ENCODE measurements at places on chromosomes 2 and 18.
A peak's percentile ranks its signal among the peaks of the same experiment; 100 is the strongest.

GRCh38 chr2:102801858-102802699 lies 40.2 kb downstream of the TMEM182 start:
- DNase-seq, result no peak

DNA sequence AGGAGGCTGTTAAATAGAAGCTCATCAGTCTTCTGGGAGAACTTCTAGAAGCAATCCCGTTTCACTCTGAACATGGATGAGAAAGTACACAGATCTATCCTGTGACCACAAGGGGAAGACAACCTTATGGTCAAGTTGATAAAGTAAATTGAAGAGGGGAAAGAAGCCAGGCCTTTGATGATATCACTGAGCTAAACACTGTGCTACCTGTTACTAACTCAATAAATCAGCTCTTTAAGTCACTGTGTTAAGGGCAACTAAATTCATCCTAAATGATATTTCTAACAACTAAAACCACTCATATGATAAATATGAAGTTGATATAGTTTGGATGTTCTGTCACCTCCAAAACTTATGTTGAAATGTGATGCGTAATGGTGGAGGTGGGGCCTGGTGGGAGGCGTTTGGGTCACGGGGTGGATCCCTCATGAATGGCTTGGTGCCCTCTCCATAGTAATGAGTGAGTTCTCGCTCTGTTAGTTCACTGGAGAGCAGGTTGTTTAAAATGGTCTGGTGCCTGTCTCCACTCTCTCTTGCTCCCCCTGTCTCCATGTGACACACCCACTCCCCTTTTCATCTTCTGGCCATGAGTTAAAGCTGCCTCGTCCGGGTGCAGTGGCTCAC lies 23.6 kb downstream of the OLA1 start:
- no peak for DNase-seq

DNA sequence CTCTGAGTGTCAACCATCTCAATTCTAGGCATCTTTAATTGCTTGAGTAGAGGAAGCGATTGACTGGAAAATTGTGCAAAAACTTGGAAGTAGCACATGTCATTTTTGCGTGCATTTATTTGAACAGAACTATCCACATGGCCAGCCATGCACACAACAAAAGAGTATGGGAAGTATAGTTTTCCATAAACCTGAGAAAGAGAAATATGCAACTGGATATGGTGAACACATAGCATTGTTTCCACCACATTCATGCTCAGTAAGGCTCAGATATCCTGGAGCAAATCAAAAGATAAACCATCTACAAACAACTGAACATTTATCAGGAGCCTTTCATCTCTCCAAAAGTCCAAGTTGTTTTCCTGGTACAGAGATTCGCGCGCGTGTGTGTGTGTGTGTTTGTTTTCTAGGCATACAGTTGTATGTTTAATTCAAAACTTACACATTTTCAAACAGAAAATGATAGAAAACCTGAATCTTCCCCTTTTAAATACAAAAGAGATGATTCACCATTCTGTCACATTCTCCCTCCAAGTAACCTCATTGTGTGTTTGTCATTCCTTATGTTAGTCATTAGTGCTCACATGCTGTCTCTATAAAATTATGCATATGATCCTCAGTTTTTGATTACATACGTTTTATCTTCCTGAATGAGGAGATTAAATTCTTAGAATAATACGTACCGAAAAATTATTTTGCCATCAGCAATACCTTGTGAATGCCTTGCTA lies 780.4 kb upstream of the NRXN1 start:
- no peak for DNase-seq

DNA sequence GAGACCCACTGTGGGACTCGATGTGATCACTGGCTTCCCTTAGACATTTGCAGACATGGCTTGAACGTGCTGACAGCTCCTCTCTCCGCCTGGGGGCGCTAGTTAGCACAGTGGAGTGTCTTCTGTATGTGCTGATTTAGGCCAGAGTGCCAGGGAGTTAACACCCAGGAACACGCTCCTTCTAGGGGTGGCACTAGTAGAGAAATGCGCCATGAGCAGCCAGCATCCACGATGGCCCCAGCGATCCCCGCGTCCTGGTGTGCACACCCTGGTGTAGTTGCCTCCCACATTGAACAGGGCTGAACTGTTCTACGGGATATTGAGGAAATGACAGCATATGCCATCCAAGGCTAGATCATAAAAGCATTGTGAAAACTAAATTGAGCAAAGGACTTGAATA lies 11.4 kb upstream of the NMUR1 start:
- DNase-seq, result no peak

DNA sequence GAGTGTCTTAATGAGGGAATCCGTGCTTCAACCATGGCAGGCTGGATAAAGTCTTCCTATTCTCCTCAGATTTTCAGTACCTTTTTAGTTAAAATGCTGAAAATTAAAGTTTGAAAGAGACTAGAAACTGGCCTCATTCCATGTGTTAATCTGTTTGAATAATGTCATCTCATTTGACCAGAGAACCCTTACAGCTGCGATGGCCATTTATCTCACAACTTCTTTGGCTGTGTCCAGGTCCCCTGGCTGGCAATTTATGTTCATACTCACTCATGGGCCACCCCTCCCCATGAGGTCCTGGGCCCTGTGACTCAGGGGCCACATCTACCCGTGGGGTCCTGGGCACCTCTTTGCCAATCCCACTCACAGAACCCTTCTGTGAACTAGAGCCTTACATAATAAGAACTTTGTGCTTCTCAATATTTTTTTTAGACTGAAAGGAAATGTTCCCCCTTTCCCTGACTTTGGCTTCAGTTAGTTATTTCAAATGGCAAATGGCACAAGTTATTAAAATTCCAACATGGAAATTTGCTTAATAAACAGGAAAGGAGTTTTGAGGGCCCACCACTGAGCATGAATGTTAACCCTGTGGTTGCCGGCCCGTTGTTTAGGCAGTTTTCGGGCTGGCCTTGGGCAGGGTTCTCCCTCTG lies 134.6 kb downstream of the UXS1 start:
- DNase-seq, result no peak

GRCh38 chr18:53838746-53839145 lies 385.7 kb downstream of the MBD2 start:
- DNase-seq, result no peak

DNA sequence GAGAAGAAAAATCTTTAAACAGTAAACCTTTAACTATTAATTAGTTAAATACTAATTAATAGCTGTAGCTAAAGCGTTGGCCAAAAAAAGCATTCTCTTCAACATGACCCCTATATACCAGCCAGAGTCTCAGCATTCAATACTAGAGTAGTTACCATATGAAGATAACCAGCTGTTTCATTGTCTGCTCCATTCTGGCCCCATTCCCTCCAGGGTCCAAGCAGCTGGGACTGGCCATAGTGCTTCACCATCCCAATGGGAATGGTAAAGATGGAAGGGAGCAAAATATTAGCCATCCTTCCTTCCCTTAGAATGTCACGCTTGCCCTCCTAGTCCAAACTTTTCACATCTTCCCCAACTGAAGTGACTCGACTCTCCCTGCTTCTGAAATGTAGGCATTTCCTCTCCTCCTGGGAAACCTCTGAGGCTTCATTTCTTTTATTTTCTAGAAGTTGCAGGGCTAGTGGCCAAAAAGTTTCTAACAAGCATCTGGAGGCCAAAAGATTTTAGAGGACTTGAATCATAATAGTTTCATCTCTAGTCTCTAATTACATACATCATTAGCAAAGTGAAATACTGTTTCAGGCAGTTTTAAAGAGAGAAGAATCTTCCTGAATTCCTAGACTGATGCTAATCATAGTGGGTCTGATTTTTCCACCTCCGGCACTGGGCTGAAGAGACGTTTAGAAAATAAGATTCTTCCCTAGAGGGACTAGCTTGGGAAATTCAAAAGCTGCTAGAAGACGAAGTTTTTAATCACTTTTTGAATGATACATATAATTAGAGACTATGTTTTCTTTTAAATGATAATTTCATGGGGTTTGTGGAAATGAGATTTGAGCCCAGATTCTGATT lies 52.7 kb downstream of the CCDC68 start:
- DNase-seq, result no peak

DNA sequence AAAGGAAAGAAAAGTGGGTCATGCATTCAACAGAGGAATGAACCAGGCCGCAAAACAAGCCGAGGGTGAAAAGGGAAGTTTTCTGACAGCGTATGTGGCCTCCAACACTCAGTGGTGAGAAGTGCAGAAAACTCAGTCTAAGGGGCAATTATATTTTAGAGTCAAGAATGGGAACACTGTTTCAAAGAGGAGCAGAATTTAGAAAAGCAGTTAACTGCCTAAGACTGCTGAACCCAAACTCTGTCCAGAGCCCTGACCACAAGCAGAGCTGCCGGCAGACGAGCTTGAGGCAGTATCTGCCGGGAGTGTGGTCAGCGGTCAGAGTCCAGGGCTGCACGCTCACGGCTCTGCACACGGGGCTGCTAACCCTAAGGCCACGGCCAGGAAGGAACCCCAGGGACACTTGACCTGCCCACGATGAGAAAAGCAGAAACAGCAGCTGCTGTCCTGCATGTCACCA lies 347.0 kb upstream of the ID2 start:
- no peak for DNase-seq

GRCh38 chr2:18362696-18363095 lies 197.8 kb downstream of the RDH14 start:
- DNase-seq, result no peak

DNA sequence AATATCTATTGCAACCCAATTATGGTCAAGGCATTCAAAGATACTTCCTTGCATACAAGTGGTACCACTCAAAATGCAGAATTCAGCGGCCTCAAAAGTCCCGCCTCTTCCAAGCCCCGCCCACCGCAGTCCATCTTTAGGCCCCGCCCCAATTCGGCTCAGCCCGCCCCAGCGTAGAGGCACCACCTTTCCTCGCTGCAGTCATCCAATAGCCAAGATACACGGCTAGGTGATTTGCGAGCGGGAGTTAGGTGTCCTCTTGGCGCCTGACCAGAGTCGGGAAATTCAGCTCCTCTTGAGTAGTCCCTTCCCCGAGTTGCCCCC lies 431 bp upstream of the SEC11C start:
- DNase-seq, result peak; percentile 80

GRCh38 chr2:56117764-56118163 lies 66.0 kb upstream of the CCDC85A start:
- DNase-seq, result no peak

DNA sequence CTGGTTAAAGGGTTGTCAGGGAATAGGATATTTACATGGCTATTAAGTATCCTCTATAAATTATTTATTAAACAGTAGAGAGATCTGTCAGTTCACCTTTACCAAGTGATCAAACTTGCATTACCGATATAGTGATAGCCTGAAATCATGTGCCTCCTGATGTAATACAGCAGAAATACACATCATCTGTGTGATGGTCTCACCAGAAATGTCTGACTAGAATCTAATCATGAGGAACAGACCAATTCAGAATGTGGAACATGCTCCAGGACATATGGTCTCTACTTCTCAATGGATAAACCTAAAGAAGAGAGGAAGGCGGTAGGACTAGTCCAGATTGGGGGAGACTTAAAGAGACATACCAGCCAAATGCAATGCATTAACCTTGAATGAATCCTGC lies 6.2 kb downstream of the VPS54 start:
- DNase-seq, result no peak

GRCh38 chr2:11077411-11077810 lies 77.9 kb upstream of the SLC66A3 start:
- DNase-seq, result no peak

DNA sequence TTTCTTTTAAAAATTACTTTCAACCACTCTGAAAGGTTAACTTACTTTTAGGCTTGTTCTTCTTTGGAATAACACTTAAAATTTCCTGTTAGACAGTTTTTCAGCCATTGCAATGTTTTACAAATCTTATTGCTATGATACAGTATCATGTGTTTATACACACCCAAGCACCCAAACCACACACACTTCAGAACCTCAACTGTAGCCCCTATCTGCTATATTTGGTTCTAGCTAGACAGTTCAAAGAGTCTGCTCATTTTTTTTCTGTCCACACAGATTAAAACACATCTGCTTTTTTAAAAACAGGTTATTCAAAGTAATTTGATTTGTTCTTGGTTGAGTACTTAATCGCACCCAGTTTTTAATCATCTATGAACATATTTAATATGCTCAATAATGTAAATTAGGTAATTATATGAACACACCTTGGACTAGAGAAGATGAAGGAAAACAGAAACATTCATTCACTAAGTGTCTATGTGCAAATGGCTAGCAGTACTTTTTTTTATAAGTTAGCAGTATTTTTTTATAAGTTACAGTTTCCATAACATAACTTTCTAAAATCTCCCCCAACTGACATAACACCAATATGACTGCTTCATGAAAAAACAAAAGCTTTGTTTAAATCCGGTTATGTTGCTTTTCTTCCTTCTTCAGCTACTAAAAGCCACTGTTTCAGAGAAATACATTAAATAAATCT lies 17.6 kb downstream of the FBXO11 start:
- DNase-seq, result no peak

- DNase-seq, result no peak
Measured at GRCh38 chr2:240284503-240285259, 144.2 kb upstream of the OTOS start.

DNA sequence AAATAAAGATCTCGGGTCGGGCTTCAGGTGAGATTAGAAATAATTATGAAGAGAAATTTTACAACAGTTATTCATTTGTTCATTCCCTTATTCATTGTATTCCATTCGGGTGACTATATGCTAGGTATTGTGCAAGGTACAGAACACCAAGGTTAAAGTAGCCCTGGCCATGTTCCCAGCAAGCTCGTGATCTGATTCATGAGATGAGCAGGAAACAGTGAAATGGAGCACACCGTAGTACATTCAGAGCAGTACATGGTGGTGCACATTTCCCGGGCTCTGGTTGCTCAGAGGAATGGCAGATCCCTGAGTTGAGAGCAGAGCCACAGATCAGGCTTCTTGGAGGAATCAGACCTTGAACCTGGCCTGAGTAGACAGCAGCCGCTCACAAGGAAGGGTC lies 87.7 kb downstream of the PRKRA start:
- no peak for DNase-seq

DNA sequence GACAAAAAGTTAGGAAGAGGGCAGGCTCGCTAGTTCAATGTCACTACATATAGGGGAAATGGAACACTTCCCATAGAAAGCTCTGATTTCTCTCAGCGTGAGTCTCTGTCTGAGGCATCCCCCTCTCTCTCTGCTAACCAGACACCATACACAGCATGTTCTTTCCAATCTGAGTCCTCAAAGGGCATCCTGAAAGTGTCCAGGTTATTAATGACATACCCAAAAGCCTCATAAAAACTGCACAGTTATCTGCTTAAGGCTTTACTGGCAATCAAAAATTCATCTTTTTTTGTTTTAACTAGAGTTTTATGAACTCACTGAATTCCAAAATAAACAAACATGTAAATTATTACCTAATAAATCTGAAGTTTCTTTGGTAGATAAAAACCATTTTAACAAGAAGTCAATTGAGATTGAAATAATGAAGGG lies 137.4 kb downstream of the AFF3 start:
- DNase-seq, result no peak

DNA sequence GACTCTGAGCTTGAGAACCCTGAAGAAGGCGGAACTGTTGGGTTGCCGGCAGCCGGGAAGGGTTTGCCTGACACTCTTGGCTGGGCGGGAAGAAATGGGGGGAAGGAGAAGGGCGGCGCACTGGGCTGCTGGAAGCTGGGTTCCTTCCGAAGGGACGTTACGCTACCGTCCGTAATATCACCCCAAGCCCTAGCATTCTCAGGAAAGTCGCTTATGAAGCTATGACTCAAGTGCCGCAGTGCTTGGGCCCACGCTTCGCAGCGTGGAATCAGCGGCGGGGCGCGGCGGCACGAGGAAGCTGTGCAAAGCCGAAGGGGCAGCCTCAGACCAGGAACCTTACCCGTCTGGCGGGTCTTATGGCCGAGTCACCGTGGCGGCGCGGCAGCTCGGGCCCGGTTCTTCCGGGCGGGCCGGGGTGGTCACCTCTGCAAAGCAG lies 50.2 kb upstream of the SIGLEC15 start:
- DNase-seq, result peak; percentile 16
